ENCODE measurements at places on chromosomes 2 and 18. TPM values are rescaled to one million over a fixed set of nuclear protein-coding genes. Genes with fewer than 3 reads are reported as not detected.

TEKT4 gene
- total RNA-seq = not detected

AQP12B gene
- total RNA-seq = not detected

POTEF gene
- total RNA-seq = not detected

CD302 gene
- total RNA-seq = 32.3 TPM

CHST9 gene
- total RNA-seq = 0.08 TPM

KLHL29 gene
- 21.6 TPM for total RNA-seq

RMND5A gene
- total RNA-seq = 94.7 TPM

ACVR1C gene
- 0.64 TPM for total RNA-seq

GRCh38 chr18:80180778-80181564, 66.3 kb downstream of the PARD6G start:
- H3K4me3 ChIP-seq = no peak overlapping the region
- peak overlapping the region; percentile 93 for H3K27ac ChIP-seq
- peaks cover 56% of the 10 kb centered on the region for H3K4me1 ChIP-seq

DNA sequence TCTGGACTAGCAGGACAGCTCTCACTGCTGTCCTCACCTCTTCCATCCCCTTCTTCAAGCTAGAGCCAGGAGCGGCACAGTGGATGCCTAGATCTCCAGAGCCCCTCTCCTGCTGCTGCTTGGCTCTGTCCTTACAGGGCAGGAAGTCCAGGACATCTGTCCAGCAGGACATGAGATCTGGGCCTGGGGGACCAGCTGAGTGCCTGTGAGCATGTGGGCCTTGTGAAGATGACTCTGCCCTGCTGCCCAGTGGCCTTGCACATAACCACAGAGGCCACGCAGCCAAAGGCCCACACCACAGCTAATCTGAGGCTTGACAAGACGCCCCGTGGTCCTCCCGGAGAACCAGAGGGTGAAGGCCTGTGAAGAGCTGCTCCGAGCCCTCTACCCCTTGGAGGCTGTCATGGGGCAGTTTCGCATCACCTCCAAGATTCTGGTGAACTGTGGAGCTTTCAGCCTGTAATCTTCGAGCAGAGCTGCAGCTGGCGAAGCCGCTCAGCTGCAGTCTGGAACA, 516.7 kb upstream of the HS6ST1 start:
- no peak for DNase-seq
- no peaks in the 10 kb centered on the region for H3K4me1 ChIP-seq
- H3K27me3 ChIP-seq = no peaks in the 10 kb centered on the region
- H3K36me3 ChIP-seq = no peaks in the 10 kb centered on the region
- no peak overlapping the region for H3K27ac ChIP-seq

DNA sequence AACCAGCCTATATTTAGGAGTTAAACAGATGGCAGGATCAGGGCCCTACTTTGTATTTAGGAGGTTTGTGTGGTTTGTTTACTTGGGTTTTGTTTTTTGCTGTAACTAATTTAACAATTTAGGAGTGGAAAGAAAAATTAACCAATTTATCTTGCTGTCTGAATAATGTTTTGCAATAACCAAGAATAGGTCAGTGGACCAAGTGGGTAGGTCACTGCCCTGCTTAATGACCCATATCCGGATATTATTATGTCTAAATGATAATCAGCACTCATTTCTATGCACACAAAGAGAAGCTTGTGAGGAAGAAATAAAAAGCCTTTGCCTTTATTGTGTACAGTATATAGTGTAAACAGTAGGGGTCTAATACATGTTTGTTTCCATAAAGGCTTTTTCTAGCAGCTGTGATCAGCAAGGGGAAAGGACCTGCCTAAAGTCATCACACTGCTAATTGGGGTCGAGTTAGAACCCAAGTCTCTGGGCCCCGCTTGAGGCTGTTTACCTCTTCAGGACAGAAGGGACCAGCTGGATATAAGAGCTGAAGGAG, 76.6 kb downstream of the TGOLN2 start:
- H3K27me3 ChIP-seq = no peaks in the 10 kb centered on the region
- H3K4me3 ChIP-seq = no peak overlapping the region
- no peak for DNase-seq
- no peak overlapping the region for H3K27ac ChIP-seq
- peaks cover 57% of the 10 kb centered on the region for H3K4me1 ChIP-seq
- no peaks in the 10 kb centered on the region for H3K36me3 ChIP-seq

- no peak overlapping the region for H3K4me3 ChIP-seq
- no peaks in the 10 kb centered on the region for H3K27me3 ChIP-seq
- no peak for DNase-seq
Observed at GRCh38 chr2:217642944-217643343, 359.9 kb downstream of the TNS1 start.

DNA sequence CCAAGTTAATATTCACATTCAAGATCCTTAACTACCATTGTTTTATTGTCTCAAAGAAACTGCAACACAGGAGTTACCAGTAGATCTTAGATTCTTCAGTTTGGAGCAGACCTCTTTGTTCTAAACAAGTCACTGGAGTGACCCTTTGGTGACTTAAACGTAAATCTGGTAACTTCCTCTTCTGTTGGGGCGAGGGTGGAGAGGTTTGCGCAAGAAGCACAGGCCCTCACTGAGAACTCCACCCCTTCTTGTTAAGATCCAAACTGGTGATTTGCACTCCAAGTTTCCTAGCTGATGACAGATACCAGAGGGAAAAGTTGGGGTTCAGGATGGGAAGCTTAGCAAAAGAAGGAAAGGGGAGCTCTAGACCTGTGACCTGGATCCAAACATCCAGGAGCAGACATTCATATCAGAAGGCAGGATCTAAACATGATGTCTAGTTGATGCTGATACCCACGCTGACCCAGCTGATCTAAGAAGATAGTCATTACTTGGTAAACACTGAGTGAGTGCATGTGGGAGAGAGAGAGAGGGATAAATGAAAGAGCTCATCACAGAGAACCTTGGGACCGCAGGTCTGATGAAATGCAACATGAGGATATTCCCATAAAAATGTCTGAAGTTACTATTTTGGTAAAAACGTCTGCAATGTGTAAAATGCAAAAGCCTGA, 256.0 kb downstream of the CDH20 start:
- no peaks in the 10 kb centered on the region for H3K27me3 ChIP-seq
- DNase-seq = no peak
- H3K4me3 ChIP-seq = no peak overlapping the region
- H3K4me1 ChIP-seq = peaks cover 9% of the 10 kb centered on the region
- no peaks in the 10 kb centered on the region for H3K36me3 ChIP-seq

- no peak overlapping the region for H3K27ac ChIP-seq
- no peak for DNase-seq
- H3K4me3 ChIP-seq = no peak overlapping the region
- no peaks in the 10 kb centered on the region for H3K4me1 ChIP-seq
Observed at GRCh38 chr18:60421356-60422118, 49.0 kb upstream of the MC4R start.

DNA sequence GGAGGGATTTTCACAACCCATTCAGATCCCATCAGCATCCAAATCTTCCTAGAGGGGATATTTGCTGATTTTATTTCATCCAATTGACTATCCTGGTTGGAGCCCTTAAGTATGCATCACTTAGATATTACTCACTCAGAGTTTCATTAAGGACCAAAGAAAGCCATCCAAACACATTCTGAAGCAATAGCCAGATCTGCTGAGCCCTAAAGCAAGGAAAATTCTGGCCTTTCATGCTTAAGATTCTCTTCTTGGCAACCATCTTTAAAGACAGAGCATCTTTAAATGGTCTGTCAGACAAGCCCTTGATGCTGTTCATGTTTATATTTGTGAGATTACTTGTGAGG, 40.9 kb upstream of the C1D start:
- H3K27me3 ChIP-seq = no peaks in the 10 kb centered on the region
- DNase-seq = no peak

- H3K4me3 ChIP-seq = peak overlapping the region; percentile 92
- no peak for DNase-seq
- peaks cover 57% of the 10 kb centered on the region for H3K4me1 ChIP-seq
- H3K27me3 ChIP-seq = no peaks in the 10 kb centered on the region
- H3K27ac ChIP-seq = peak overlapping the region; percentile 95
Observed at GRCh38 chr18:48951448-48952286, 902 bp upstream of the SMAD7 start.

GRCh38 chr18:64966667-64967066, 784.1 kb upstream of the CDH7 start:
- H3K36me3 ChIP-seq = no peaks in the 10 kb centered on the region
- no peaks in the 10 kb centered on the region for H3K27me3 ChIP-seq
- no peaks in the 10 kb centered on the region for H3K4me1 ChIP-seq
- H3K4me3 ChIP-seq = no peak overlapping the region

- no peaks in the 10 kb centered on the region for H3K4me1 ChIP-seq
- H3K27me3 ChIP-seq = no peaks in the 10 kb centered on the region
- no peak overlapping the region for H3K4me3 ChIP-seq
Observed at GRCh38 chr2:117948615-117949014, 65.3 kb downstream of the CCDC93 start.

- no peaks in the 10 kb centered on the region for H3K27me3 ChIP-seq
- H3K4me3 ChIP-seq = no peak overlapping the region
- DNase-seq = no peak
Observed at GRCh38 chr2:153004627-153005026, 286.2 kb downstream of the ARL6IP6 start.

- no peaks in the 10 kb centered on the region for H3K36me3 ChIP-seq
- peak overlapping the region; percentile 75 for H3K27ac ChIP-seq
- H3K4me1 ChIP-seq = peaks cover 15% of the 10 kb centered on the region
- no peak overlapping the region for H3K4me3 ChIP-seq
Observed at GRCh38 chr2:55761024-55761423, 67.4 kb upstream of the PNPT1 start.

DNA sequence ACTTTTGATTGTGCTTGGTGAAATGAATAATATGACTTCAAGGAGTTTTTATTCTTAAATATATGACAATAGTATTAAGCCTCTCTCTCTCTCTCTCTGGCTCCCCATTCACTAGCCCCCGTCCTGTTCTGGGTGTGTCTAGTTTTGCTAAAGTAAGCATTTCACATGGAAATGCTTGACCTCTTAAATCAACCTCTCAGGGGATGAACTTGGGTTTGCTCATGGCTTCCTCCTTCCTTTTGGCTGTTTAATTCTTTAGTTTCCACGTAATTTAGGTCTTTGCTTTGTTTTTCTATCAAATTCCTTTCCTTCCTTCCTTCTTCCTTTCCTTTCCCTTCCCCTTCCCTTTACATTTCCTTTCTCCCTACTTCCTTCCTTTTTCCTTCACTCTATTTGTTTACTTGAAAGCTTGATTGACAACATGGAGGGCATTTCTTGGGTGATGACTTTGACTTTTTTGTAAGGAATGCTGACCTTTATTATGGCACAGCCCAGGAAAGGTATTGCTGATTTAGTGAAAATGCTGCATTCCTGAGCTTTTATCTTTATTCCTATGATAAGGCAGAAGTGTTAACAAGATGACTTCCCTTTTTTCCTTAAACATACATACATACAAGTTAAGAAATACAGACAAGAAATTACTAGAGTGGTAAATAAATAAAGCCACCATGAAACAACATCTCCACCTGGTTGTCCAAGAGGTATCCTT, 3.6 kb downstream of the DPP4 start:
- H3K36me3 ChIP-seq = no peaks in the 10 kb centered on the region
- DNase-seq = no peak
- no peak overlapping the region for H3K27ac ChIP-seq

DNA sequence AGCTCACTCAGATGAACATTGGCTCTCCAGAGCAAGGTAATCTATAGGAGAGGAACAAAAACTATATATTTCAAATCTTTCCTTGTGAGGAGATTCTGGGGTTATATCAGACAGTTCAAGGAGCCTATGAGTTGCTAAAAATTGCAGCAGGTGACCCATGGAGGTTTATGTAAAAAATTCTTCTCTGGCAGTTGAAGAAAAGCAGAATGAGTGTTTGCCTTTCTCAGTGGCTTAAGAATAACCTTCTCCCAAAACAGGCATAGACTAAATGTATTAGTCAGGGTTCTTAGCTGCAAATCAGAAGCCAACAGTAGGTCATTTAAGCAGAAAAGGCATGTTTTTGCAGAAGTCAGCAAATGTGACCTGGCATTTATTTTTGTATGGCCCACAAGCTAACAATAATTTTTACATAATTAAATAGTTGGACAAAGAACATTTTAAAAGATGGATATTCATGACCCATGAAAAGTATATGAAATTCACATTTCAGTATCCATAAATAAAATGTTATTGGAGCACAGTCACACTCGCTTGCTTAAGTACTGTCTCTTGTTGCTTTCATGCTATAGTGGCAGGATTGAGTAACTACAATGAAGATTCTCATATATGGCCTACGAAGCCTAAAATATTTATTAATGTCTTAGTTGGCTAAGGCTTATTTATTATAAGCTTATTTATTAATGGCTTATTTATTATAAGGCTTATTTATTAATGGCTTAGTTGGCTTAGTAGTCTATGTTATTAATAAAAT, 93.4 kb upstream of the TLK1 start:
- no peaks in the 10 kb centered on the region for H3K36me3 ChIP-seq
- no peak overlapping the region for H3K27ac ChIP-seq
- H3K4me3 ChIP-seq = no peak overlapping the region
- DNase-seq = no peak
- H3K4me1 ChIP-seq = no peaks in the 10 kb centered on the region
